ENCODE measurements at places on chromosomes 1 and 21.

DNA sequence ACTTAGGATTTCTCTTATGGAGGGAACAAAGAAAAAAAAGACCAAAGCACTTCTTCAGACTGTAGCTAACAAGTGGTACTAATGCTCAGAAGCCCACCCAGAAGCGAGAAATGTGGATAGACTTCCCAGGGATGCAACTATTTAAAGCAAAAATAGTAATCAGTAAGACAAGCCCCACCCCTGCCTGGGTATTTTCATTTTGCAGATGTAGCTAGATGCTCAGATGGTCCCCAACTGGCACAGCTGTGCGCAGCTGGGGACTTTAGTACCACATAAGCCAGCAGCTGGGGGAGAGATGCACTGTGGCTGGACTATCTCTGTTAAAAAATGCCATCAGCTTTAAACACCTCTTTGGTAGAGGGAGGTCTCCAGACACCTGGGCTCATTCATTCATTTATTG, 77.8 kb upstream of the SPAG17 start:
- DNase-seq: no peak

DNA sequence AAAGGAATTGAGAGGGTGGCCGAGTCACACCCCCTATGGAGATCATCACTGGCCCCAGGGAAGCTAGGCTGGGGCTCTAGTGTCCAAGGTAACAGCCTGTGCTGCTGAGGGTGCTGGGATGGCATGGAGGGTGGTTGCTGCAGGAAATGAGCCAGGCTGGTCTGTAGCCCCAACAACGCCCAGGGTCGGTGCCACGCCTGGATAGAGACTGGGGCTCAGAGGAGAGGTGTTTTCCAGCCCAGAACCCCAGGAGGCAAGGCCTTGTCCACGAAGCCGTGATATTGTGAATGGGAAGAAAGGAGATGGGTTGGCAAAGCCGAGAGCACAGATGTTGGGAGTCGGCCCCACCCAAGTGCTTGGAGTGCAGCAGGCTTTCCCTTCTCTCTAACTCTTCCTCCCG, 68.9 kb upstream of the ACTRT2 start:
- no peak for DNase-seq

DNA sequence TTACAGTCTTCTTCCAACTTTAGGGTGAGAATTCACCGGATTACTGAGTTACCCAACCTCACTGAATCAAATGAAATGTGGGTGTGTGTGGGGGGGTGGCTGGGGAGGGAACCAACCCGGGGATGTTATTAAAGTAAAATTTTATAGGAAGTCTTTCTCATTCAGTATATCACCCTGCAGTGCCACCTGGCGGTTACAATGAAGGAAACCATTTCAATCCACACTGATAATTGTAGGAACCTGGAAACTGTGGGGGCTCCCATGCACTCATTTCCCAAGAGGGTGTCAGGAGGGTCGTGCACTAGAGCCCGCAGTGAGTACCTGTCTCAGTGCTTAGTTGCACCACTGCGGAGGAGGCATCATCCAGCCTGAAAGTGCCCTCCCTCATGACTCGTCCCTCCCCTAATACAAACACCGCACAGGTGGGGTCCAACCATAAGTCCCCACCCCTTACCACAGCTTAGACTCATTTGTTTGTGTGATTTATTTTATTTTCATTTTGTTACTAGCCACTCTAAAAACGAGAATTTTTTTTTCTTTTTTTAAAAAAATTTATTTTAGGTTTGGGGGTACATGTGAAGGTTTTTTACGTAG, 29.1 kb upstream of the IGSF5 start:
- DNase-seq: peak; percentile 55

GRCh38 chr1:64268653-64269557, 65.5 kb downstream of the UBE2U start:
- DNase-seq: peak; percentile 60

DNA sequence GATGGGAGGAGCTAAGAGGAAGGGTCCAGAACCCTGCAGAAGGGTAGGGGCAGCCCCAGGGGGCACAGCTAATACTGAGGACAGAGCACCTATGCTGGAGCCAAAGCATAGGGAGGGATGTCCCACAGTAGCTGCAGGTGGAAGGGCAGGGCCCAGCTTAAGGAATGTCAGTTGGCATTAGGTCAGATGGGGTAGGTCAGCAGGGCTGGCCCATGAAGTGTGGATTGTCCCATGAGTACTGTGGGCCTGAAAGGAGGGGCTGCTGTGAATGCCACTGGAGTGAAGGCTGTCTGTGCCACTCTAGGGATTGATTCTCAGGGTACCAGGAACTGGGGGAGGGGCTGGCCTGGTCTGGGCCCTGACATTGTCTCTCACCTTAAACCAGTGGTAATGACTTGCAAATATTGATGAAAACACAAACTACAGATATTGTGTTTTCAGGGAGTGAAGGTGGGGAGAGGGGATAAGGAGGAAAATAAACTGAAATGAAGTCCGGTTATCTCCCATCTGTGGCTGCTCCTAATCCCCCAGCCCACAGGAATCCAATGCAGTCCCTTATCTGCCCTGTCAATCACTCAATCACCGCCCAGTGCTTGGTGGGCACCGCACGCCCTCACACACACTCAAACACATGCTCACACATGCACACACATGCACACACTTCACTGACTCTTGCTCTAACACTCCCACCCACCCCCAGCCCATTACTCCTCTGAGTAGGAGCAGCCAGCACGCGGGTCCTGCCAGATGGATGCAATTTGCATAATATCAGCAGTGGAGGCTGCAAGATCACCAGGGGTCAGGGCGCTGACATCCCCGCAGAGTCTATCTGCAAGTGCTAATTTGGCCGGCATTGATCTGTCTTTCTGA, 27.8 kb downstream of the DMAP1 start:
- no peak for DNase-seq

DNA sequence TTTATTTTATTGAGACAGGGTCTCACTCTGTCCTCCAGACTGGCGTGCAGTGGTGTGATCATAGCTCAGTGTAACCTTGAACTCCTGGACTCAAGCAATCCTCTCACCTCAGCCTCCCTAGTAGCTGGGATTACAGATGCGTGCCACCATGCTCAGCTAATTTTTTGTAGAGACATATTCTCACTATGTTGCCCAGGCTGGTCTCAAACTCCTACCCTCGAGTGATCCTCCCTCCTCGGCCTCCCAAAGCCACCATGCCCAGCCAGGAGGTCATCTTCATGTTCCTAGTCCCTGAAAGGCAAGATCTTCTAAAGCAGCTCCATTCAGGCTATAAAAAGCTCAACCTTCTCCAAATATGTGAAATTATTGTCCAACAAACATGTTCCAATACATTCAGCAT, 53.9 kb downstream of the TOR1AIP2 start:
- no peak for DNase-seq

- no peak for DNase-seq
Observed at GRCh38 chr21:37522641-37523295, 156.2 kb downstream of the DYRK1A start.

GRCh38 chr1:156951371-156951770, 30.9 kb downstream of the LRRC71 start:
- DNase-seq: no peak

GRCh38 chr1:11858968-11859871, 475 bp upstream of the NPPB start:
- DNase-seq: peak; percentile 84

DNA sequence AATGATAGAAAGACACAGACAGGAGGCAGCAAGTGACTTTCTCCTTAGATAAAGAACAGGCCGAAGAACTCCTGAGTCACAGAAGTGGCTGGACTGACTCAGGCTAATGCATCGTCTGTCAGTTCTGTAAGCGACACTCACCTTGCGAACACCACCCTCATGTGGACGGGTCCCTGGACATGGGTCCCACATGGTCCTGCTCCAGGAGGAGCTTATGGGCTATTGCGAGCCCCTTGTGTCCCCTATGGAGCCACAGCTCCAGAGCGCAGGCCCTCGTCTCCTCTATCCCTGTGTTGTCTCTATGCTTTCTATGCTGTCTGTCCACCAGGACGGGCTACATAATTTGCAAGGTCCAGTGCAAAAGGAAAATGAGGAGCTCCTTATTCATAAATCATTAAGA, 85.8 kb downstream of the TRABD2B start:
- DNase-seq: no peak

GRCh38 chr1:228101994-228102790, 933 bp downstream of the C1orf35 start:
- DNase-seq: no peak

- no peak for DNase-seq
Observed at GRCh38 chr1:182716740-182717720, 32.6 kb upstream of the RGS8 start.

DNA sequence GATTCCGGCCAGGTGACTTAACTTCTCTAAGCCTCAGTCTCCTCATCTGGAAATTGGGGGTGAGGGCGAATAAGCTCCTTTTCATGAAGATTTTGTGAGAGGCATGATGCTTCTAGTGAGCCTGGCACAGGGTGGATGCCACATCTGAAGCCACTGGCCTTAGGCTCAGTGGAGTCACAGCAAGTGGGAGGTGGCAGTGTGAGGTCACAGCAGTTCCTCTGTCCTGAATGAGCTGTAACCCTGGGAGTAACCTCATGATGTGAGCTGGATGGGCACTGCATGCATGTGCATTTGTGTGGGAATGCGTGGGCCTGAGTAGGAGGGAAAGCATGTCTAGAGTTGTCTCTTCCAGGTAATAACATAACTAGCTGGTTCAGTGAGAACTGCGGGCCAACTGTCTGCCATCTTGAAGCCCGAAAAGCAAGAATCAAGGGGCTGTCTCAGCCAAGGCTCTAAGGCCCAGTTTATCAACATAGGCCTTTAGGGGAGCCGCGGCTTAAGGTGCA, 27.0 kb upstream of the HTR1D start:
- DNase-seq: no peak

DNA sequence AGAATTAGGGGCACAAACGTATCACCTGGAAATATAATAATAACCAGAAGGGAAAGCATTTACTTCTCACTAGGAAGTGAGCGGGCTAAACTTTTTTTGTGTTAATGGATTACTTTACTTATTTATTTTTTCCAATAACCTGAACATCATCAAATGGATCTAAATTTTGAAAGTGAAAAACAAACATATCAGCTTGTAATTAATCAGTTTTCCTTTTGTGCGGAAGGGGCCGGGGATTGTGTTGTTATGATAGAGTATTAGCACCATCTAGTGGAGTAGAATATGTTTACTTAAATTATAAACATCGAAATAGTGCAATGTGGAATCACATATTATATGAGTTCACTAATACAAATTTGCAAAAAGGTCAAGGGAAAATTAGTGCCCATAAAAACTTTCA, 9.0 kb downstream of the CFH start:
- DNase-seq: no peak

DNA sequence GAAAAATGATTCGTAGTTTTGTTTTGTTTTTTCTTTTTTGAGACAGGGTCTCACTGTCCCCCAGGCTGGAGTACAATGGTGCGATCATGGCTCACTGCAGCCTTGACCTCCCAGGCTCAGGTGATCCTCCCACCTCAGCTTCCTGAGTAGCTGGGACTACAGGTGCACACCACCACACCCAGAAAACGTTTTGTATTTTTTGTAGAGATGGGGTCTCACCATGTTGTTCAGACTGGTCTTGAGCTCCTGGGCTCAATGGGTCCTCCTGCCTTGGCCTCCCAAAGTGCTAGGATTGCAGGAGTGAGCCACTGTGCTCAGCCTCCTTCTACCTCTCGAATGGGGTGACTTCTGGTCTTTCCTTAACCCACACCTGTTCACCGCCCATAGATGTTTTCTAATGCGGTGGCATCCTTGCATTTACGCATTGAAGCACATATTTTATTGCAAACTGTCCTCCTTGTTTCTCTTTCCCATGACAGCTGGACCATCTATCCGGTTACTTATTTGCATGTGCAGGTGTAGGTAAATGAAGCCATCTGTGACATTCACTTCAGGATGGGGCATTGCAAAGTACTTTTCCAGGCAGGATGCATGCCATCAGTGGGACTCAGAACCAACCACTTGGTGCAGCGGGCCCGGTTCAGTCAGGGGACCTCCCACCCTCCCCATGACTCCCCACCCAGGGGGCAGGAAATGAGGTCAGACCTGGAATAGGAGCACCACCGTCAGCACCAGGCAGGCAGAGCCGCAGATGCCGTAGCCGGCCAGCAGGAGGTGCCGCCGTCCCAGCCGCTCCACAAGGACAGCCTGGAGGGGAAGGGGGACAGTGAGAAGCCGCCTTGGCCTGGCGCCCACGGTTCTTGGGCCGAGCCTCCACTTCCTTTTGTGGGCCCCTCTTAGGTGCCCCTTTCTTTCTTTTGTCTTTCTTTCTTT, 16.5 kb downstream of the SLC2A7 start:
- DNase-seq: no peak

DNA sequence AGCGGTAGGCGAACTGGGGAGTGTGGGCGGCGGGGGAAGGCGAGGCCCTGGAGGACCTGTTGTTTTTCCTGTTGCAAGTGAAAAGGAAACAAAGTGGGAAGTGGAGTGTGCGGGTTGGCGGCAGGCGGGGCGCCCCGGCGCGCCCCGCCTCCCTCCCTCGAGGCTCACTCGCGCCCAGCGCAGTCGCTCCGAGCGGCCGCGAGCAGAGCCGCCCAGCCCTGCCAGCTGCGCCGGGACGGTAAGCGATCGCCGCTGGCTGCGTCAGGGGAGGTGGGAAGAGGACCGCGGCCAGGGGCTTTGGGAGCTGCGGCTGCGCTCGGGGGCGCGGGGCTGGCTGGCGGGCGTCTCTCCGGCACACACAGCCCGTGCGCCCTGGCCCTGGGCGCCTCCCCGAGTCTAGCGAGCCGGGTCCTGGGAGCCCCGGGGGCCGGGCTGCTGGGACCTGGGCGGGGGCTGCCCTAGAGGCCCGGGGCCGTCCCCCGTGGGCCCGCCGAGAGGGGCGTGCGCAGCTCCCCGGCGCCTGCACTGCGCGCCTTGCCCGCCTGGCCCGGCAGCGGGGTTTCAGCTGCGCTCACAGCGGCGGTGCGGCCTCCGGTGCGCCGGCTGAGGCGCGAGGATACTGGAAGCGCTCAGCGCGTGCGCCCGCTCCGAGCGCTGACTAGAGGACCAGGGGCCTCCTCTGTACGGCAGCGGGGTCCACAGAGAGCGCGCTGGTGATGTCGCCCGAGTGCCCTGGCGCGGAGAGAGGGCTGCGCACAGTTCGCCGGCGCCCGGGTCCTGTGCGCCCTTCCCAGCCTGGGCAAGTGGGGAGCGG, at the start of gene PIK3CD:
TSS of gene PIK3CD (plus strand) at position 167 of the 814 bp plus-strand sequence. CDS start 58,725 bp downstream, outside the sequence.
- peak; percentile 71 for DNase-seq

DNA sequence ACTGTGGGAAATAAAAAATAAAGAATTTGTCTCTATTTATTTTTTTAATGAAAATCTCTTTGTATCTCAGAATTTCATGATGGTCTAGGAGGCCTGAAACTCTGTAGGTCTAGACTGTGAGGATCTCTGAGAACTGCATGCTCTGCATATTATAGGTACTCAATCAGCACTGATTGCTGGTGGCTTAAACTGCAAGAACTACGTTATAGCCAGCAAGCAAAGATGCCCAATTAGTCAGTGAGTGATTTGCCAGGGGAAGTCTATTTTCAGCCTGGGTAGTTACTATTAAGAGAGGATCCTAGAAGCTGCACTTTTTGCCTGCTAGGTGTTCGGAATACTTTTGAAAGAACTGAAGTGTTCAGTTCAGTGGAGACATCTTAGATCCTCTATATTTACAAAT, 87.4 kb downstream of the GPR52 start:
- DNase-seq: no peak
